Umbilical cord (tissue), 2 donors: ENCODE measurements at places on chromosomes 11 and 22. TPM values are rescaled to one million over a fixed set of nuclear protein-coding genes. Genes with fewer than 3 reads are reported as not detected.

Gene LMO2
- total RNA-seq: 10.8 TPM

Gene FADD
- total RNA-seq: 23.8 TPM

Gene TECTA
- total RNA-seq: 10.4 TPM

Gene CDC42BPG
- total RNA-seq: 0.96 TPM

Gene TENM4
- 16.9 TPM for total RNA-seq

Gene WNT11
- total RNA-seq: 2.9 TPM

Gene PRG3
- total RNA-seq: 5.5 TPM

Gene EIF4ENIF1
- total RNA-seq: 6.5 TPM

Gene GRIK4
- total RNA-seq: 1.2 TPM

Gene KCTD14
- total RNA-seq: 0.48 TPM

Gene TTC9C
- 27.0 TPM for total RNA-seq

Gene OTOG
- 0.48 TPM for total RNA-seq

Gene SCGB1A1
- not detected for total RNA-seq

Gene TSKU
- 13.5 TPM for total RNA-seq

Gene MS4A6A
- 41.7 TPM for total RNA-seq

Gene OR8H3
- 2.2 TPM for total RNA-seq

Gene AGBL2
- total RNA-seq: 1.2 TPM
